ENCODE measurements at places on chromosomes 16 and 17.

DNA sequence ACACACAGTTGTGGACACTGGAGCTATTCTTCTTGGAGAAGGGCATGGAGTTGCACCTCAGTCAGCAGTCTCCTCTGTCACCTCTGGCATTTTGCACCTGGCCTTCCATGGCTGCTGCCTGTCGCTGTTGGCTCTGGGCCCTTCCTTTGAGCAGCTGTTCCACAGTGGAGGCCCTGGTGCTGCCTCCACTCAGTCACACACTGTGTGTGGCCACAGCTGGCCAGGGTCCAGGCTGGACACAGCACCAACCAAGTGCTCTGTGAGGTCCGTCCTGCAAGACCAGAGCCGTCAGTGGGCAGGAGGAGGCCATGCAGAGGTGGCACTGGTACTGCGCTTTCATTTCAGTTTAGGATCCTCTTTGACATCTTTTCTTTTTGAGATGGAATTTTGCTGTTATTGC lies 21.6 kb upstream of the MED9 start:
- no peak for DNase-seq

DNA sequence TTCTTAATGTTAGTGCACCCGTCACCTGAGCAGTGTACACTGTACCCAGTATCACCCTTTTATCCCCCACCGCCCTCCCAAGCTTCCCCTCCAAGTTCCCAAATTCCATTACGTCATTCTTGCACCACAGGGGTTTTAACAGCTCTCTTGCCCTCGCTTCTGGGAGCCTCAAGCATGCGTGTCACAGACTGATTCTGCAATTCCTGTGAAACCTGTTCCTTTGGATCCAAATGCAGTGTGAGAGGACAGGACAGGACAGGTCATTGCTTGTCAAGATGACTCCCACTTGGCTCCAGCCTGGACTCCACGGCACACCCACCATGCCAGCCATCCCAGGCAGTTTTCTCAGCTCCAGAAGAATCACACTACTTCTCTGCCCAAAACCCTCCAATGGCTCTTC lies 44.1 kb downstream of the CYB5D2 start:
- no peak for DNase-seq

GRCh38 chr17:76732734-76733617 lies 4.2 kb downstream of the SRSF2 start:
- no peak for DNase-seq

DNA sequence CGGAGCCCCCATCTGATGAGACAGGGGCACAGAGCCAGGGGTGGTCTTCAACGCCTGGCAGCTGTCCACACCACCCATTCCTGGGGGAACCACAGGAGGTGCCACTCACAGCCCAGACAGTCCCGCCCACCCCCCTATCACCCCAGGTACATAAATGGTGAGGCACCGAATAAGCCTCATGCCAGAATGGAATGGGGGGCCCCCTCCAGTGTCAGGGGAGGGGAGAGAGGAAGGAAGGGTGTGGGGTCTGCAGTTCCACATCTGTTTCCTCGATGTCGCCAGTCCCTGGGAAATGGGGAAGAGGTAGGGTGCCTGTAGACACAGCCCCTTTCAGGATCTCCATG lies 1.7 kb downstream of the TMC6 start:
- no peak for DNase-seq

DNA sequence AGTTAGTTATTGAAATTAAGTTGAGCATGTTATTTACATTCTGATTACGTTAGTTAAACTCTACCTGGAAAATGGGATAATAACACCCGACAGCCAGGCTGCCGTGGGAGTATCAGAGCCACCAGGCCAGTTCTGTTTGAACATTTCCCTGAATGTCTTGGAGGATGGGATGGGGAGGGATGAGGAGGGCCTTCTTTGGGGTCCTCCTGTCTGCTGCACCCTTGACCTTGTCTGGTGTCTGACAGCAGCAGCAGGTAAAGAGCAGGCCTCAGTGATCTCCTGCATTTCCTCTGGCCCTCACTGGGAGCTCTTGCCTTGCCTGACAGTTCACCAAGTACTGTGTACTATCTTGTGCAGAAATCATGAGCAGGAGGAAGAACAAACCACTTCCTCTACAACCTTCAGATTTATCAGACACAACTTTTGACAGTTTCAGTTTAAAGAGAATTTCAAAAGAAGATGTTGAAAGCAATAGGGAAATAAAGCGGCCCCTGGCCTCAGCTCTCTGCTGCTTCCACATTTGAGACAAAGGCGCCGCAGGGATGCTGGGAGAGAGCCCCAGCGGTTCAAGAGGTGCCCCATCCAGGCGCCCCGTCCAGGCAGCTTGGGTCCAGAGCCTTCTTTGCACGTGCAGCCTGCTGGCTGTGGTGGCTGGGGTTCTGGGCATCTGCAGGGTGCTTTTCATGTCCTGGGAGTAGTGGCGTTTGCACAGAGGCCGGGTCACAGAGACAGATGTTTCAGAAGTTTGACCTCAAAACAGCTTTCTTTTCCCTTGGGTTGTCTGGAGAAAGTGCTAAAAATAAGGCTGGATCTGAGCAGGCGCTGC lies 25.3 kb downstream of the CMIP start:
- DNase-seq: peak; percentile 72

DNA sequence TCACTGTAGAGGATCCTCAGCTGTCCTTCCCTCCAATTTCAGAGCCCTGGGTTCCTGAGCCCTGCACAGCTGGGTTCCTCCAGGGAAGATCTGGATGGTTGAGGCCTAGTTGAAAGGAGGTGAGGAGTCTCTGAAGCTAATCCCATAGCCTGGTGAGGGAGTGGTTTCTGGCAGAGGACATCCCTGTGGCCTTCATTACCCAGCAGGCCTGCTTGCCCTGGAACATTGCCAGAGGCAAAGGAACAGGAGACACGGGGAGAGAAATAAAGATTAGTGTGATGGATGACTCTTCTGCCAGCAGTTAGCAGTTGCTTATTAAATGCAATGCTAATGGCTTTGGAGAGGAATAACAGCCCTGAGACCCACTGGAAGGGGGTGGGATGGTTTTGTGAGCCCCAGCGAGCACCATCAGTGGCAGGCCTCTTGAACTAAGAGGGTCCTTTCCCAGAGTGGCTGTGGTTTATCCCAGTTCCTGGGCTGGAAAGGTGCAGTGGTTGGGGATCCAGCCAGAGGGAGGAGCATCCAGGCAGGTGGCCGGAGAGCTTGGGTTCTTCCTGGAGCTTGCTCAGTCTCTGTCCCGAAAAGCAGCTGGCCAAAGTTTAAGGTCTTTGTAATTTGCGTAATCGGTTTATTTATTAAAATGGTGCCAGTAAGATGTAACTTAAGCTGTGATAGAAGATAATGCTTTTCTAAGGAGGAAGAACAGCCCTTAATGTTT lies 209.7 kb downstream of the CCDC182 start:
- no peak for DNase-seq

DNA sequence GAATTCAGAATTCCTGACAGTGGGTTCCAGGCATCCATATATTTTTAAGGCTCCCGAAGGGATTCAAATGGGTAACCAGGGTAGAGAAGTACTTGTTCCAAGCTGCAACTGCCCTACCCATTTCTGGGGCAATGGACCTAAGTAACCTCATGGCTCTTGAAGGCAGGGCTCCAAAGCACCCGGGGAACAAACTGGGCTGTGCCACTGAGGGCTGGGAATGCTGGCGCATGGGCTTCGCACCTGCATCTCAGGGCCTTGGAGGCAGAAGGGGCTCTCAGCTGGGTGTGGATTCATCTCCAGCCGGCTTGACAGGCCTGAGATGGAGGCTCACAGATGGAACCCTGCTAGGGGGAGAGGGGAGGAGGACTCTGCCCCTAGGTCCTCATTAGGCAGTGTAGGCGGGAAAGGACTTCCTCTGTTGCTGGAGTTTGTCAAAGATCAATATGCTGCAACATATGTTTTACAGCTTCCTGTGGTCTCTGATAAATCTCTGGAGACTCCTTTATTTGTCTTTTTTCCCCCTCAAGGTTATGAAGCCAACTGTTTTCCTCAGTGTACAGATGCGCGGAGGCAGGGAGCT lies 232.3 kb upstream of the NLRP1 start:
- DNase-seq: no peak

GRCh38 chr17:63960006-63960405 lies 12.7 kb downstream of the SCN4A start:
- DNase-seq: no peak

GRCh38 chr17:75821552-75821951 lies 22.7 kb downstream of the UNC13D start:
- no peak for DNase-seq
